Right hindlimb (tissue), 1 donor: ENCODE measurements at places on chromosomes 1 and 21.

DNA sequence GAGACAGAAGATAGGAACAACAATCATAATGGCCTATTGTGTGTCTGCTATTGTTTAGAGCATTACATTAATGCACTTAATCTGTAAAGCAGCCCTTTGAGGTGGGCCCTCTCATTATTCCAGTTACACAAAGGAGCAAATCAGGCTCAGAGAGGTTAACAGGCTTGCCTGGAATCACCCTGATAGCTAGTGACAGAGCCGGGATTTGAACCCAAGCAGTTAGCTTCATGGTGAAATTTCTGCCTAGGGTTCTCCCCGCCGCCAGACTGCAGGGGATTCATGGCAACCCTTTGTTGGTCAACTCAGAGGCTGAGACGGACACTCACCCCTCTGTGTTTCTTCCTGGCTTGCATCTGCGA is 7.1 kb downstream of the HEYL start:
- DNase-seq: no peak

- DNase-seq: no peak
Observed at GRCh38 chr1:247334378-247335133, 2.9 kb upstream of the ZNF496 start.

DNA sequence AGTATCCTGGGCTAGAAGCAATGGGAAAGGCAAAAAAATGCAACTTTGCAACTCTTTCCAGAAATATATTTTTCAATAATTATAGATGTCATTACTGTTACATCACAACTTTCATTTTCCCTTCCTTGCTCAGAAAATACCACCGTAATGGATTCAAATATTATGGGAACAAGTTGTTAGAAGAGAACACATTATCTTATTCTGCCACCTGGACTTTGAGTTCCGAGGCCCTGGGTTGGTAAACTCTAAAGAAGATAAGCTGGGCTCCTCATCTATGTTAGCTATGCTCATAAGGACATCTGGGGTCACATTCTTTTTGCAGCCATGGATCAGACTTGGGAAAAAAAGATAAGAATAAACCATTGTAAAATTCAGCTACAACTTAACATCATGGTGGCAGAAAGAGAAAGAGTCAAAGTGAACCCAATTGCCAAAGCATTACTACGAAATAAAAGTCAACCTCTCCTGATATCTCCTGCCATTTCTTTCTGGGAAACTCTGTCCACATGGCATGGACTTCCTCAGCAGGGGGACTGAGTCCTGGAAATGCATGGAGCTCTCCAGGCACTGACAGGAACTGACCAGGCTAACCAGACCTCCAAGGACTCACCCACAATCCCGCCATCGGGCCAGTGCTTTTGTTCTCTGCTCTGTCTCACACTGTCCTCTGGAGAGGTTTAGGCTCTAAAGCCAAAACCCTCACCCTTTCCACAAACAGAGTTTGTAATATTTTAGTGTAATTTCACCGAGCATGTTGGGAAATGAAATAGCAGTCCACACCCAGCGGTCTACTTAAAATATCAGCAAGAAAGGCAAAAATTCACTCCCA is 499.1 kb upstream of the RUNX1 start:
- DNase-seq: no peak

- no peak for DNase-seq
Observed at GRCh38 chr1:118298397-118298796, 113.4 kb upstream of the SPAG17 start.

DNA sequence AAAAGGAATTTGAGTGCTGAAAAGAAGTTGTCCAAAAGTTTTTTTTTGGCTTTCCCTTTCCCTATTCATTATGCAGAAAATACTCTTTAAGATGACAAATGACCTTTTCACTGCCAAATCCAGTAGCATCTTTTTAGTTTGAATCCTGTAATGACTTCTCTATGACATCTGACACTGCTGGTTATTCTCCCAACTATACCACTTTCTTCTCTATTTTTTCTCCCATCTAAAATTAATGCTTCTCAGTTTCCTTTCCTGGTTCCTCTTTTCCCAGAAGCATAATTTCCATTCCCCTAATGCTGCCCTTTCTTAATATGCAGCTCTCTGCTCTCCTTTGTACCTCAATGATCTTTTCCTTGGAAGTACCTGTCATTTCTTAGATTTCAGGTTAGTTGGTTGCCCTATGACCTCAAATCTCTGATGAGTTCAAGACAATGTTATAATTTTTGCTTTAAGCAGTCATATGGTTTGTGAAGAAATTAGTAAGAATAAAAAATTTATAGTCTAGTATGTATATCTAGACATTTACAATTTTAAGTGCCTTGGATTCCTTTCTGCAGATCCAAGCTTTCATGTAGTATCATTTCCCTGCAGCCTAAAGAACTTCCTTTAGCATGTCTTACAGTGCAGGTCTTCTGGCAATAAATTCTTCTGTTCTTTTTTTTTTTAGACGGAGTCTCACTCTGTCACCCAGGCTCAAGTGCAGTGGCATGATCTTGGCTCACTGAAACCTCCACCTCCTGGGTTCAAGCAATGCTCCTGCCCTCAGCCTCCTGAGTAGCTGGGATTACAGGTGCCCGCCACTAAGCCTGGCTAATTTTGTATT is 150.8 kb downstream of the CDC42BPA start:
- no peak for DNase-seq

DNA sequence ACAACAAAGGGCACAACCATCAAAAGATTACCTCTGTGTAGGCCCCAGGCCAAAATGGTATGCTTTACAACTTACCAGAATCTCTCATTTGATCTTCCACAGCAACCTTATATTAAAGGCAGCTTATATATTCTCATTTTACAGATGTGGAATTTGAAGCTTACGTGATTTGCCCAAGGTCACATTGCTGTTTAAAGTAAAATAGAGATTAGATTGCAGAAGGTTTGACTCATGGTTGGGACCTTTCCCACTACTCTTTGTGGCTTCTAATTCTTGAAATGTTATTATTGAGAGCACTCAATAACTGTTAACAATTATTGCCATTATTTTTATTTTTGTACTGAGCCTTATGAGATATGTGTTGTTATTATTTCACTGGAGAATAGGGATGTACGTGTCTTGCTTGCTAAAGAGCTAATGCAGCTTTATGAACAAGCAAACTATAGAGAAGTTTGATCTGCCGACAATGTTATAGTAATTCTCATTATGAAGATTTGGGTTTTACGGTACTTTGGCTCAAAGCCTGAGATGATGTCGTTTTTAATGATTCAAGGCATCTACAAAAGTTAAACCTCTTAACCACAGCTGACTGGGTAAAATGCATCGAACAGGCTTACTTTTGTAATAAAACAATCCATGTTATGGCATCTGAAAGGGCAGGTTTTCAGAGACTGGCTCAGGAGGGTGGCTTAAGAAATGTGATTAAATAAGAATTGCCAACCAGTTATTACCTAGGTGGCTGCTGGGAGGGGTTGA is 43.3 kb upstream of the TSNAX start:
- no peak for DNase-seq
